ENCODE measurements at places on chromosomes 4 and X. TPM values are rescaled to one million over a fixed set of nuclear protein-coding genes. Genes with fewer than 3 reads are reported as not detected.

Gene PRMT9
- total RNA-seq = 7.5 TPM

Gene HHIP
- not detected for total RNA-seq

Gene DCAF4L1
- 0.25 TPM for total RNA-seq

Gene F9
- total RNA-seq = not detected

Gene GPRIN3
- total RNA-seq = 12.2 TPM

Gene PABPC4L
- not detected for total RNA-seq

Gene SOD3
- not detected for total RNA-seq

Gene SLIT2
- total RNA-seq = not detected

Gene FGB
- total RNA-seq = not detected

Gene GYPE
- not detected for total RNA-seq

Gene MAP7D2
- total RNA-seq = 0.44 TPM

Gene SATL1
- not detected for total RNA-seq

Gene HEPH
- total RNA-seq = not detected

Gene LIMCH1
- total RNA-seq = not detected
